ENCODE measurements at places on chromosomes 3 and 15.

DNA sequence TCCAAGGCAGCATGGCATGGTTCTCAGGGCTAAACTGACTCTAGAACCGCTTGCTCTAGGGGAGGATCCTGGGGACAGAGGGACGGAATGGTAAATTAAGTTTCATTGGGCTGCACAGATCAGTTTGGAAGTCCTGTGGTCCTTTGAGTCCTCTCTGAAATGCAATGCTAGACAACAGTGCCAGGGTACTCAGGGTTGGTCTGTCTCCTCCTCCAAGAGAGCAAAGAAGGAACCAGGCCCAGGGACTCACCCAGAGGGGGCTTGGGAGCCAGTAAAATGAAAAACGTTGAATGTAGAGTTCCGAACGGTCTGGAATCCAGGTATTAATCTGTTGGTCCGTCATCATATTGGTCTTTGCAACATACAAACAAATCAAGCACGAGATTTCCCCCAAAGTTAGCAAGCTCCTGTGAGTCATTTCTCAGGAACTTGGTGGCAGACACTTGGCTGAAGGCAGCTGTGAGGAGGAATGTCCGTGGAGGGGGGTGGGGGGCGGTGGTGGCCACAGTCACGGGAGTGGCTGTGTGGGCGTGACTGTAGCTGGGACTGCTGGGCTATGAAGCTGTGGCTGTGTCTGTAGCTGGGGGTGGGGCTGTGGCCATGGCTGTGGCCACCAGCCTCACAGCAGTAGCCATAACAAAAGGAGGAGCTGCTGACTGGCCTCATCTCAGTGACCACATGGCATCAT lies 361.0 kb downstream of the SHQ1 start:
- no peak for DNase-seq

DNA sequence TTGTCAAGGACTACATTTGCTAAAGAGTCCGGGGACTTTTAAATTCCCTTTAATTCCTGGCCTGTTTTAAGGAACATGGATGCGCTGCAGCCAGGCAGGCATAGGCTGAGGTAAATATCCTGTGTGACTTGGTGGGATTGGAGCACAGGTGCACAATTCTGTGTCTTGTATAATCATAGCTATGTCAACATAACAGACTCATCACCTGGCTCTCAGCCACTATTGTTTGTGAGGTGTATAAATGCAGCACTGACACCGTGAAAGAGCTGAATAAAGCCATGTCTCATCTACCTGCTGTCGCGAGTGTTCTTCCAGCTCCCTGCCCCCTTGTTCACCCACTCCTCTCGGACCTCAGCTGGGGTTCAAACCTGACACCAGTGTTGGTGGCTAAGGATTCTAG lies 109.7 kb downstream of the MFSD1 start:
- DNase-seq: no peak

DNA sequence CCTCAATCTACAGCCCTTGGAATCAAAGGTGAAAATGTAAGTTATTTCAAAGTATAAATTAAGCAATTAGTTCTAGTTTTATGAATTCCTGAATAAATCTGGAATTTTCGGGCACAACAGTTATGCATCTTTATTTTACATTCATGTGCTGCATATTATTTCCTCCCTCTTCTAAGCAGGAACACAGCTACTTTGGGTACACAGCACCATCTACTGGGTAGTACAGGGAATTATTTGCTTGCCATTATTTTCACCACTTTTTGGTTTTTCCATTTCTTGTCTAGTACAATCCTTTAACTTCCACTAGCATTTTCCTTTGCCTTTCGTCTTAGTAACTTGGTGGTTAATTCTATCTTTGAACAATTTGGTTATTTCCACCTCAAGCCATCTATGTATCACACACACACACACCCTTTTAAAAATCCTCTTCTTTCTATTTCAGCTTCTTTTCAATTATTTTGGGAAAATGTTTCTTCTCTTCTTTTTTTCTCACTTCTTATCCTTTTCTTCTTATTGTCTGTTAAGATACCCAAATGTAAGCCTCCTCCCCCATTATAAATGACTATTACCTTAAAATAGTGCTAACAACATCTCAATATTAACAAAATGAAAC lies 451.0 kb downstream of the MFSD1 start:
- DNase-seq: no peak

DNA sequence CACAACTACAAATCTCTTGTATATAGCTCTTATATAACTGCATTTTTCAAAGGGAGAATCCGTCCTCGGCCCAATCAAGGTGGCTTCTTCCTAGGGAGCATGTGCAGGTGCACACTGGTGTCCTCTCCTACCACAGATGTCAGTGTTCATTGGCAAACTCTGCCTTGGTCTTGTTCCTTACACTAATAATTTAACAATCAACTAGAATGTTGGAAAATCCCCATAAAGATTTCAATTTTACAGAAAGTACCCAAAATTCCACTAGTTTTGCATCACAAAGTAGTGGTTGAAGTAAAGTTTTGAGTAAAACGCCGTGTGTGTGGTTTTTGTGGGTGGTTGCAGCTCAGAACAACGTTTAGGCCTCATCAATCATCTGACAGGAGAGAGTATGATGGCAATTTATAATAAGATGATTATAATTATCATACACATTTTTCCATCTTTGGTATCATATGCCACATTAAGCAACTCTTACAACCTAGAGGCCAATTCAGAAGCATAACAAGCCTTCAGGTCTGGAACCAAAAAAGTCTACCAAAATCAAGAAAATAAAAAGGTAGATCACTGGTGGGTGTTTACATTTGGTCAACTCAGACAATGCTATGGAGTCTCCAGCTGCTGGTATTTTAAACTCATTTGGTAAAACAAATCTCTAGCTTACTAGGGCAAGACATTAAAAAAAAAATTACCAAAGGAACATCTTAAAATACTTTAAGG lies 128.9 kb upstream of the BHLHE40 start:
- DNase-seq: no peak

DNA sequence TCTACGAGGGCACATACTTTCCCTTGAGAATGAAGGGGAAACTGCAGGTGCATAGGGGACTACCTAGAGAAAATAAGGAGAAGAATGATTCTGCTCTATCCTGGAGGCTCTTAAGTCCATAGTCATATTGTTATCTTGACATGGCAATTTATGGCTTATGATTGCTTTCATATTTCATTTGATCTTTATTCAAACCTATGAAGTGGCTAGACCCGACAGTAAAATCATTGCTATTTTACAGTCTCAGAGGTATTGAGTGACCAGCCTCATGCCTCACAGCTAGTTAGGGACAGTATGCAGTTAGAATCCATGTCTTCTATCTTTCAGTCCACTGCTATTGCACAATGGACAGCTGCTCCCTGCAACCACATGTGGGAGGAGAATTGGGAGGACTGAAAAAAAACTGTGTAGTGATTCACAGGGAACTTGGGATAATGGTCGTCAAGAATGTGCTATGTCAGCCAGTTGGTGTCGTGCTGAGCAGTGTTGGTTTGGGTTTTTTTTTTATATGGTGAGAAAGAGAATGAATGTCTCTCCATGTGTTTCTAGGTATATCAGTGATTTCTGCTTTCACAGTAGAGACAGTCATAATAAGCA lies 63.2 kb upstream of the SPPL2A start:
- no peak for DNase-seq

GRCh38 chr15:51924156-51925068 lies 47.2 kb downstream of the LEO1 start:
- peak; percentile 13 for DNase-seq

- no peak for DNase-seq
Observed at GRCh38 chr15:45548753-45549520, 26.4 kb upstream of the SLC30A4 start.

- DNase-seq: peak; percentile 35
Observed at GRCh38 chr15:78216276-78217104, 17.9 kb downstream of the ACSBG1 start.

DNA sequence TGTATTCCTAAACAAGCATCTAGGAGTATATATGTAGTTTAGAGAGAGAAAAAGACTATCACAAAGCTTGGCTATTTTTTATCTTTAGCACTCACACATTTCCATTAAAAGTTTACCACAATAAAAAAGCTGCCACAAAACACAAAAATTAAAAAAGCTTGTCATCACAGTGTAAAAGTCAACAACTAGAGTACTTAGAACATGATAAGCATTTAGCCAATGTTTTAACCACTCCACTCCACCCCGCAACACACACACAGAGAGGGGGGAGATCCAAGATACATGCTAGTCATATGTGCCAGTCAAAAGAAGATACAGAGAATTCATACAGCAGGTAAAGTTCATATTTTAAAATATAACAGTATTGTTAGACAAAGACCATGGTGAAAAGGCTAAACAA lies 79.7 kb downstream of the STAG1 start:
- DNase-seq: no peak

DNA sequence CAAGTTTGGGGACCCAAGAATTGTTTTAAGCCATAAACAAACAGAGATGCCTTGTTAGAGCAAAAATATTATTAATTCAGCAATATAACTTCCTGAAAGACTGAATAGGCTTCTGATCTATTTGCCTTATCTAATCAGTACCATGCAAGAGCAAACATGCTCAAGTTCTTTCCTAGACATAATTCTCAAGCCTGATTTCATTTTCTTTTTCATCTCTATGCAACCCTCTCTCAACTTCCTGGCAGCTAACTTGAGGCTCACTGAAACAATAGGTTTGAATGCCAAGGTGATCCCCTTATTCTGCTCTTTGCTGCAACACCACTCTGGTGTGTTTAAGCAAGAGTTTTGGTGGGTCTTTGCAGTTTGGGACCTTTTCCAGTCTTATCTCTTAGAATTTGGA lies 230.9 kb upstream of the CD96 start:
- DNase-seq: no peak

DNA sequence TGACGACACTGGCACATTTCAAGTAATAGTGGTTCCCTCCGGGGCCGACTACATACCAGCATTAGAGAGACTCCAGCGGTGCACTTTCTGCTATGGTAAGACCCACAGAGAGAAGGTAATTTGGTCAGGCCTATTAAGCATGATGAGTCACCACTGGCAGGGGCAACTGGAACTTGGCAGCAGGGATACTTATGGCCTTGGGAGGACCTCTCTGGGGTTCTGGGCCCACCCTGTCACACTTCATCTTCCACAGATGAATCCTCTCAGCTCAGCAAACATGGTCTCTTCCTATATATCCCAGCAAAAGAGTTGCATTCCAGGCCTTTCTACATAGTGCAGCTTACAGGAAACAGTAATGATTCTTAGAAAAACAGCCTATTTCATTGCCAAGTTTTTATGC lies 88.0 kb downstream of the PIK3R4 start:
- no peak for DNase-seq

DNA sequence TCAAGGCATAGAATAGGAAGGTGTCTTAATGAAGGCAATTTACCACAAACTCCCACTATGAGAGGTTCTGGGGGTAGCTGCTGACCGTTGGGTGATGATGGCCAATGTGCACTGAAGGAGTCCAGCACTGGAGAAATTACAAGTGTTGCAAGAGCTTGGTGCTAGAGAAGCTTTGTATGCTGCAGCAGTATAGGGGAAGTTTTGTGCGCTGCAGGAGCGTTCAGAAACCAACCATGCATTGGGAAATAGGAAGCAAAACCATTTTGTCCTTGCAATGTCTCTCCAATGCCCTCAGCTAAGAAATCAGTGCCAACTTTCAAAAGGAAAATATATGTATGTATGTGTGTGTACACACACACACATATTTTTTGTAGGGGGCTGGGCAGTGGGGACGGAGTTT lies 441.6 kb upstream of the NAALADL2 start:
- no peak for DNase-seq

DNA sequence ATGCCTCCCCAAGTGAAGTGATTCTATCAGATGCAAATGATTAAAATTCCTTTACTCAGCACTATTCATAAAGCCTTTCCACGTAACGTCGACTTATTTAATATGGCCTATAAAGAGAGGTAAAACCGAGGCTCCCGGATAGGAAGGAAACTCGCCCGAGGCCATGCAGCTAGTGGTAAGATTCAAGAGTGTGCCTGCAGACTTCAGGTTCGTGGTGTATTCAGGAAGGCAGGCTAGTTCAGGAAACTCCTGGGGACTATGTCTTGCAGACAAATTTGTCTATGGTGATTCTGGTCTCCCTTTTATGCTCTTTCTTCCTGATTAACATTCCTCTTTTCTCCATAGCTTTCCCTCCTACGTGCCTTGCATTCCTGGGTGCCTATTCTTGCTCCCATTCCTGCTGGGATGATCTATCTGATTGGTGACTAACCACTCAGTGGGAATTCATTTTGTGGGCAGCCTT lies 150.7 kb downstream of the SST start:
- DNase-seq: no peak

- no peak for DNase-seq
Observed at GRCh38 chr15:80747317-80748053, 31.7 kb upstream of the CEMIP start.

DNA sequence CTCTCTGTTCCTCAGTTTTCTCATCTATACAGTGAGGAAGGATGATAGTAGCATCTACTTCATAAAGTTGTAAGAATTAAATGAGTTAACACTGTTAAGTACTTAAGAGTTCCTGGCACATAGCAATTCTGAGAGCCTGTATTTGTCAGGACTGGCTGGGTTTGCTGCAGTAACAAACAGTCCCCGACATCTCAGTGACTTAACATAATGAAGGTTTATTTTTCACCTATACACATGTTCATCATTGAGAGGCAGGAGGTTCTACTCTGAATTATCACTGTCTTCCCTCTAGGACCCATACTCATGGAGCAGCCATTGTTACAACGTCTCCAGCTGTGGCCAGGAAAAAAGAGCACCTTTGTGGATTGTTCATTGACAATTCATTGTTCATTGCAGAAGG lies 190.6 kb upstream of the PROK2 start:
- no peak for DNase-seq

- DNase-seq: no peak
Observed at GRCh38 chr3:126252373-126252772, 72.0 kb upstream of the ALDH1L1 start.

- no peak for DNase-seq
Observed at GRCh38 chr3:4907050-4907449, 72.2 kb upstream of the BHLHE40 start.

GRCh38 chr3:73474619-73475018 lies 150.1 kb downstream of the PDZRN3 start:
- DNase-seq: no peak

DNA sequence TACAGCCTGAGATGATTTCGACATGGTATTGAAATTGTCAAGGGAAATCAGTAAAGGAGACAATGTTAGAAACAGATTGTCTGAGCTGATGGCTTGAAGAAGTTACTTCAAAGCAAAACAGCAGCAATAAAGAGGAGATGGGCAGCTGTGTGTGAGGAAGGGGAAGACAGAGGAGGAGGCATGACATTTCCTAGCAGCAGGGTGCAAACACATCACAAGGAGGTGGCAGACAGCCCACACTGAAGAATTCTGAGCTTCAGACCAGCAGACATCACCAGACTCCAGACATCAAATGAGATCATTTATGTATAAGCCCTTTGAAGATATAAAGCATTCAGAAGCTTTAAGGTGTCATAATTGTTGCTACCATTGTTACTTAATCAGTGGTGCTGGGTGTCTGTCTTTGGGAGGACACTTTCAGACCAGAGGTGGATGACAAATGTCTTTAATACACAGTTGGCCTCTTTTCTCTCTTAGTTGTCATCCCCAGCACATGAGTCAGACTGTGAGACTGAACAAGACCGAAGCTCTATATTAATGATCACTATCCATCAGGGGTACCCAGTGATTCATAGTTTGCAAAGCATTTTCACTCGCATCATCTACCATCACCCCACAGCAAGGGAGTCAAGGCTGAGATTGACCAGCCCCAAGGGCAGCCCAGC lies 203.9 kb downstream of the MINAR1 start:
- no peak for DNase-seq

GRCh38 chr3:53051929-53052328 lies 6.1 kb upstream of the SFMBT1 start:
- DNase-seq: no peak

Measured in G401 (cell line).